Stimulated activated CD4-positive, alpha-beta T cell treated with anti-CD3 and anti-CD28 coated beads, Interleukin-2, amount 100 ng/mL, for 24 hours (primary cell): ENCODE measurements at places on chromosomes 6 and 20.
A peak's percentile ranks its signal among the peaks of the same experiment; 100 is the strongest.

DNA sequence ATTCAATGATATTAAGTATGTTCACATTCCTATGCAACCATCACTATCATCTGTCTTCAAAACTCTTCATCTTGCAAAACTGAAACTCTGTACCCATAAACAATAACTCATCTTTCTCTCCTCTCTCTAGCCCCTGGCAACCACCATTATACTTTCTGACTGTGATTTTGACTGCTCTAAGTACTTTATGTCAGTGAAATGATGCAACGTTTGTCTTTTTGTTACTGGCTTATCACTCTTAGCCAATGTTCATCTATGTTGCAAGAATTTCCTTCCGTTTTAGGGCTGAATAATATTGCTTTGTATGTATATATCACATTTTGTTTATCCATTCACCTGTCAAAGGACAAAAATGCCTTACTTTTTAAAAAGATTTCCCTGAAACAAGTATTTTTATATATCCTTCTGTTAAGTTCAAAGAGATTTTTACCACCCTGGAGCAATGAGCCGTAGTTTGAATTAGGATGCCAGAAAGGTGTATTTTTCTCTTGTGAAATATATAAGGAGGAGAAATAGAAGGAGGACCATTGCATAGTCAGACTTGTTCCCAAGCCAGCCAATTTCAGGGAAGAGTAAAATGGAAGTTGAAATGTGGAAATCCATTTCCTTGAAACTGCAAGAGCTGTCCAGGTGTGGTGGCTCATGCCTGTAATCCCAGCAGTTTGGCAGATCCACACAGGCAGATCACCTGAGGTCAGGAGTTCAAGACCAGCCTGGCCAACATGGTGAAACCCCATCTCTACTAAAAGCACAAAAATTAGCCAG is 4.0 kb upstream of the CGAS start:
- no peak for DNase-seq

GRCh38 chr20:25218109-25218486 is 22.6 kb downstream of the ENTPD6 start:
- DNase-seq, result no peak

DNA sequence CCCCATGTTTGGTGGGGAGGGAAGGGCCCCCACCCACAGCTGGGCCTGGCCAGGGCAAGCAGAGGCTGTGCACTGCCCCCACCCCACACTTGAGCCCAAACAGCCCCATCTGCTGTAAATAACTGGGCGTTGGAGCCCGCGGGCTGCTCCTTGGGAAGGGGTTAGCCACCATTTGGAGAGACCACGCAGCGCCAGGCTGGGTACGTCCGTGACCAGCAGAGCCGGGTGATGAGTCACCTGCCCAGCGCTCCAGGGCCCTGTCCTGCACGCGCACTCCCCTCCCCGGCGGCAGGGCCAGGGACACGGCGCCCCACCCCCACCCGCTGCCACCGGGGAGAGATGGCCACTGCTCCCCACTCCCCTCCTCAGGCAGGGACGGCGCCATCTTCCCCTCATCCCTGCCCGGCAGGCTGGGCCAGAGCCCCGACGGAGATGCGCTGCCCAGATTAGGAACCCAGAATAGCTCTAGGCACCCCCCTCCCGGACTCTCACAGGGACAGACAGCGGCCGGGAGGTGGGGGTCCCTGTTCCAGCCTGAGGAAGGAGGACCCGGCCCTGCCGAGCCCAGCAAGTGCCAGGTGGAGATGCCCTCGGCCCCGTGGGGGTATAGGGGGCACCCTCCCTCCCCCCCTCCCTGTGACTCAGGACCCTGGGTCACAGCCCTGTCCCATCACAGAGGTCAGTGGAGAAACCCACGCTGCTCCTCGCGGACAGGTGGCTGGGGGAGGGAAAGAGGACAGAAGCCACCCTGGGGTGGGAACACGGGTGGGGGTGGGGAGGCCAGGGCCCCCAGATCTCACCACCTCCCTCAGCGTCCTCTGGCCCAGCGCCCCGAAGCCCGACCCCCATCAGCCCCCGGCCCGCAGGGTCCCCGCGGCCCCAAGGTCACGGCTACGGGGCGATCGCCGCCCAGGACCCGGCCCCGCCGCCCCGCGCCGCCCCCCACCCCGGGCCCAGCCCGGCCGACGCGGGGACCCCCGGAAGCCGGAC is 642 bp downstream of the EEF1A2 start:
- DNase-seq, result no peak

GRCh38 chr20:40741507-40742106 is 52.6 kb upstream of the MAFB start:
- peak; percentile 47 for DNase-seq

GRCh38 chr20:43985121-43985520 is 70.5 kb downstream of the TOX2 start:
- DNase-seq, result no peak

DNA sequence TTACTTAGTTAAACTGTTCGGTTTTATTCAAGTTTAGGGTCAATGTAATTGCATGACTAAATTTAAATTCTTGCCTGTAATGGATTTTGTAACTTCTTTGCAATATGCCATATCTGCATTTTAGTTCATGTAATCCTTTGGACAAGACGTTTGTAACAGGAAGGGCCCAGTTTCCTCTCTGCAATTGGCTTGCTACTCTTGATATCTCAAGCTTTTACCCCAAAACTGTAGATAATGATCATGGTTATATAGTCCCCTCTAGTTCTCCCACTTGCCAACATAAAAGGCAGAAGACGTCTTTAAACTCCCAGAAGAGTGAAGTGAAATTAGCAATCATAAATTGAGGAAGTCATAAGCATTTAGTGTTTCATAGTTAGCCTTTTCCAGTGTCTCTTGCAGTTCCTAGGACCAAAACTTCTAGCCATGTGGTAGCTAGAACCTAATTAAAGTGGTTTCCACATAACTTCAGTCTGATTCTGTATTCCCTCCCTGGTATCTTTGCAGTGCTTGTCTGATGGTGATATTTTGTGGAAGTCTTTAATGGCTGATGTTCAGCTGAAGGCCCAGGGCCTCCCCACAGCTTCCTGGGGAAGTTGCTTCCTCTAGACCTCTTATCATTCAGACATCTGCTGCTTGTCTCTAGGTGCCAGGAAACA is 117.8 kb upstream of the SUPT3H start:
- no peak for DNase-seq

DNA sequence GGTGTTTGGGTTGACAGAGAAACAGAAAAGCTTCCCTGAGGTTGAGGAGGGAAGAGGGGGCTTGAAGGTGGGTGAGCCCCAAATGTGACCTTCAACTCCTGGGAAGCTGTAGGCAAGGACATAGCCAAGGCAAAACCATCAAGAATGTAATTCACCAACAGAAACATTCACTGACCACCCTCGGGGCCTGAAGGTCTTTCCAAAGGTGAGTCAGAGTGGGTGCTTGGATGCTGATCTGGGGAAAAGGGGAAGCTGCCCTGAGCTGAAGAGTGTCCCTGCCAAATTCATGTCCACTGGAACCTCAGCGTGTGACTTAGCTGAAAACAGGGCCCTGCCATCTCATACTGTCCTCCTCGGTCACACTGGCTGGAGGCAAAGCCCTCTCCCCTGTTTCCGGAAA is 234.2 kb upstream of the SULF2 start:
- DNase-seq, result no peak

- DNase-seq, result no peak
Observed at GRCh38 chr6:72524011-72524645, 97.7 kb upstream of the KCNQ5 start.

DNA sequence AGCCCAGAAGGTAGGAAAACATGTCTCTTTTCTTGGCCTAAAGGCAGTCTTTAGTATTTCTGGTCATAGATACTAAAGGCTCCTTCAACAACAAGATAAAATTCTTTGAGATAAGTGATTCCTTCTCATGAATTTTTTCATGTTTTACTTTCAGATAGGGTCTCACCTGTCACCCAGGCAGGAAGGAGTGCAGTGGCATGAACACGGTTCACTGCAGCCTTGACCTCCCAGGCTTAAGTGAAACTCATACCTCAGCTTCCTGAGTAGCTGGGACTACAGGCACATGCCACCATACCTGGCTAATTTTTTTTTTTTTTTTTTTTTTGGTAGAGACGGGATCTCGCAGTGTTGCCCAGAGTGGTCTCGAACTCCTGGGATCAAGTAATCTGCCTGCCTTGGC is 9.1 kb downstream of the PNLDC1 start:
- DNase-seq, result no peak

DNA sequence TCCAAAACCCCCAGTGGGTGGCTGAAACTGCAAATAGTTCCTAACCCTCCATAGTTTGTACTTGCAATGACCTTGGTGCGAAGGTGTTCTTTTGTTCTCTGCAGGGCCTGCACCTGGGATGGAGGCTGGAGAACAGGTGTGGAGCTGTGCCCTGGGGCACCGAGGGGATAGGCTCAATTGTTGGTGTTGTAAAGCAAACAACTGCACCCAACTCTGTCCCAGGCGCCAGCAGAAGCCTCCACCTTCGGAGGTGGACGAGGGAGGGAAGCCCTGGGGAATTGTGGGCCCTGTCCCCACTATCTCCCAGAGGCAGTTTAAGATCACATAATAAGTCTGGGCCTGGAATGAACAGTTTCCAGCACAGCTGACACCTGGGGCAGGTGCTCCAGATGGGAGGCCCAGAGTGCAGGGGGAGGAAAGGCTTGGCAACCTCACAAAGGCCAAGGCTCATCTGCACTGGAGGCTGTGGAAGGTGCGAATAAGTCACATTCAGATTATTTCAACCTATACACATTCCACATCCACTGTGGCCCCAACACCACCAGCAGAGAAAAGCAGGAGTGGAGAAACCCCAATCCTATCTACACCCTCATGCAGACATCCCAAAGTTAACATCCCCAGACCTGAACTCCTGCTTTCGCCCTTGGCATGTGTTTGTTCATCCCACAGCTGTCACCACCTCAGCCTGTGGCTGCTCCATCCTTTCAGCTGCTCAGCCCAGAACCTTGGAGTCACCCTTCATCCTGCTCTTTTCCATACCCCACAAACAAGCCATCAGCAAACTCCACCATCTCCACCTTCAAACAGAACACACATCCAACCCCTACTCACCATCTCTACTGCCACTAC is 12.3 kb upstream of the CBFA2T2 start:
- DNase-seq, result no peak

DNA sequence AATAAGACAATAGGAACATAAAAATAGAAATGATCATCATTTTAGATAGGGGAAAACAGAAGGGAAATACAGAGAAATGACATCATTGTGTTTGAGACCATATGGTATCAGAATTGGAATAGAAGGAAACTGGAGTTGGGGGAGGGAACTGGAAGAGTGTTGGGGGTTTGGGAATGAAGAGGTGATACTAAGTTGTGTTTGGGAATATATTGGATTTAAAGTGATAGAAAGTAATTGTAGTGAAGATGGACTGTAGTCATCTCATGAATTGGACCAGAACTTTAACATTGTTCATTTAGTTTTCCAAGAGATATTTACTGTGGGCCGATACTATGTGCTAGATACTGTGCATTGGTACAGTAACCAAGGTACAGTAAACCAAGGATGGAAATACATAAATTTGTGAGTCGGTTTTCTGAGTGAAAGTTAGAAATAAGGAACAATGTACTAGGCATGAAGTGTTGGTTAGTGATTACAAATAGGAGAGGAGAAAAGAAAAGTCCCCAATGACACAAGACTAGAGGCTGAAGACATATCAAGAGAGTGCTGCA is 32.3 kb downstream of the KCNQ5 start:
- DNase-seq, result no peak

- DNase-seq, result no peak
Observed at GRCh38 chr6:116997496-116997895, 120.5 kb downstream of the RFX6 start.

DNA sequence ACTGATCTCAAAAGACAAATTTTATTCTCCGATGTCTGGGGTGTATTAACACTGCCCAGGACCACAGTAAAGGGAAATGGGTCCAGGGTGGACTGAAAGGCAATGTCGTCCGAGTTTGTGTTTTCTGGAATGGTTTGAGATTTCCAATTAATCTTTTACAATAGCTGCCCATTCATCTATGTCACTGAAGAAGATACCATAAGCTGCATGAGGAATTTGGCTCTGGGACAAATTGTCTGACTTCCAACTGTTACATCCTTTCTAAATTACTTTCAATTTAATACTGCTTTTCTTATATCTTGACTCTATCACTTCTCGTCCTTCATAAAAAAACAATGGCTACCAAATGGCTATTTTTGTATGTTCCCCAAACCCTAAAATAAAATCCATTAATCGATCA is 130.7 kb upstream of the KCNK16 start:
- no peak for DNase-seq

DNA sequence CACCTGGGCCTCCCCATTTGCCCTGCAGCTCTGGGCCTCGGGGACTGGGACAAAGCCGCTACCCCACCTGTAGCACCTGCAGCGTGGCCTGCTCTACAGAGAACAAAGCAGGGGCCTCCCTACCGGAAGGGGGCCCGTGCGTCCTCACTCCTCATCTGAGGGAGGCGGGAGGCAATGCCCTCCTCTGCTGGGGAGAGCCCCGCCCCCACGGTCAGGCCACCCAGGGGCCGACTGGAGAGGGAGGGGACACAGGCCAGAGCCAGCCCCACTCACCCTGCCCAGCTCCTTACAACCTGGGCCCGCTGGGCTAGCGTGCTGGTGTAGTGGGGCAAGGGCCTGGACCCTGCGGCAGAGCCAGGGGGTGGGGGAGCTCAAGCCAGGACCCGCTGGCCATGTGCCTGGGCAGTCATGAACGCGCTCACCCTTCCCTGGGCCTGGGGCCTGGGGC is 8.0 kb downstream of the LAMA5 start:
- DNase-seq, result no peak

GRCh38 chr6:143538374-143538773 is 26.9 kb upstream of the FUCA2 start:
- no peak for DNase-seq

DNA sequence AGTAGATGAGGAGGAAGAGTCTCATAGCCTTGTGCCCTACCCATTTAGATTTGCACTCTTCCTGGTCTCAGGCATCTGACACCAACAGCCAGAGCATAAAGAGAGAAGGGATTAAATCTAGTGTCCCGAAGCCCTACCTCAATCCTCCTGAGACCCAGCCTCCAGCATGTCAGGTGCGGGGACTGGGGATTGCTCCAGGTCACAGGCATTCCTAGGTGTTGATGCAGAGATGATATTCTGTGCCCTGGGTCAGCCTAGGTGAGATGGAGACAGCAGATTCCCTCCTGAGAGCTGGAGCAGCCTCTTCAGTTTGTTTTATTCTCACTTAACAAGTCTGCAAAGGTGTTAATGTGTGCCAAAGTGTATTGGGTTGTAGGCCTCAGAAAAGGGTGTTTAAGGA is 89.8 kb downstream of the ANKRD6 start:
- DNase-seq, result no peak

- no peak for DNase-seq
Observed at GRCh38 chr20:497979-498378, 35.6 kb upstream of the TBC1D20 start.
